Stimulated activated CD8-positive, alpha-beta memory T cell treated with anti-CD3 and anti-CD28 coated beads, Interleukin-15, amount 100 ng/mL, for 48 hours (primary cell): ENCODE measurements at places on chromosomes 7 and 10.
A peak's percentile ranks its signal among the peaks of the same experiment; 100 is the strongest.

GRCh38 chr10:48667960-48668590 is 16.6 kb upstream of the WDFY4 start:
- DNase-seq: no peak

- no peak for DNase-seq
Measured at GRCh38 chr10:131991726-131992125, 10.0 kb upstream of the BNIP3 start.

DNA sequence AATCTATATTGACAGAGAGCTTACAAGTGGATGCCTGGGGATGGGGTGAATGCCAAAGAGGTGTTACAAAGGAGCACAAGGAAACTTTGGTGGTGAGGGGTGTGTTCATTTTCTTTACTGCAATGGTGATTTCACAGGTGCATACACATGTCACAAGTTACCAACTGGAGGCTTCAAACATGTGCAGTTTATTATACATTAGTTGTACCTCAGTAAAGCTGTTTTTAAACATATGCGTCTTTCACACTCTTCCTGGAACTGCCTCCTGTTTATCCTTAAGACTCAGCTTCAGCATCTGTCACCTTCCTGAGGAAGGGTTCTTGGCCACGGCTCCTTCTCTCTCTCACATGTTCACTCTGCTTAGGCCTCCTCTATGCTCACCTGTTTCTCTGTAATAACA is 731.5 kb downstream of the PARD3 start:
- DNase-seq: no peak

DNA sequence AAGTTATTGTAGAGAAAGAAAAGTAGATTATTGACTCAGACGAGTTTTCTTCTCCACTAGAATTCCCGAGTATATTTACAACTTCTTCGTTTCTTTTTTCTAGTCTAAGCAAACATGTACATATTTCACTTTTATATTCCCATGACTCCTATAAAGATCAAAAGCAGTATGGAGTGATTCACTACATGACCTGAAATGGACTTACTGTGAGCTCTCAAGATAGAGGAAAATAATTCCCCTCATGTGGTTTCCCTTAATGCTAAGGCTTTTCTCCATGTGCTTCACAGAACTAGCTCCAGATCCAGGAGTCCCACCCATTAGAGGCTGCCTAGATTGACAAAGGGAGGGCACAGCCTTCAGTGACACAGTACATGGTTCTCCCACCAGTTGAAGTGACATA is 823.1 kb upstream of the LRRTM3 start:
- no peak for DNase-seq

GRCh38 chr7:26413007-26413691 is 121.5 kb downstream of the SNX10 start:
- DNase-seq: no peak

DNA sequence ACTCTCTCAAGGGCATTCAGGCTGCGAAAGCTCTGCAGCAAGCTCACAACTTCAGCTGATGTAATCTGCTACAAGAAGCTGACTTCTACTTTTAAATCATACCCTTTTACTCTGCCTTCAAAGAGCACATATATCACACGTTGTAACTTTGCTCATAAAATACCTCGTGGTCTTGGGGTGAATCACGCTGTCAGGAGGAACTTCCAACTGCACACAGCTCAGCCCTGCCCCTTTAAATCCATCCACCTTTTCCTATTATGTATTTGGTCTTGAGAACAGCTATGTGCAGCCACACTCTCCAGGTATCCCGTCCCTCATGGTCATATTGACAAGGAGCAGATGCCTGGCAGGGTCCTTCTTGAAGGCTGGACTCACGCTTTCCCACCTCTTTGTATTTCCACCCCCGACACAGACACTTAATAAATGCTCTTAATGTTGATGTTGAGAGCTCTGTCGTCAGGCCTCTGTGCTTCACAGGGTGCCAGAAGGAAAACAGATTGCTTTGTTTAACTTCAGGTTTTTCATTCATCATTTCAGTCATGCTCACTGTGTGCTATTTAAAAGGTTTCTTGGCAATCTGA is 47.6 kb downstream of the ICA1 start:
- no peak for DNase-seq

- no peak for DNase-seq
Measured at GRCh38 chr7:127995881-127996215, 35.4 kb downstream of the LRRC4 start.

DNA sequence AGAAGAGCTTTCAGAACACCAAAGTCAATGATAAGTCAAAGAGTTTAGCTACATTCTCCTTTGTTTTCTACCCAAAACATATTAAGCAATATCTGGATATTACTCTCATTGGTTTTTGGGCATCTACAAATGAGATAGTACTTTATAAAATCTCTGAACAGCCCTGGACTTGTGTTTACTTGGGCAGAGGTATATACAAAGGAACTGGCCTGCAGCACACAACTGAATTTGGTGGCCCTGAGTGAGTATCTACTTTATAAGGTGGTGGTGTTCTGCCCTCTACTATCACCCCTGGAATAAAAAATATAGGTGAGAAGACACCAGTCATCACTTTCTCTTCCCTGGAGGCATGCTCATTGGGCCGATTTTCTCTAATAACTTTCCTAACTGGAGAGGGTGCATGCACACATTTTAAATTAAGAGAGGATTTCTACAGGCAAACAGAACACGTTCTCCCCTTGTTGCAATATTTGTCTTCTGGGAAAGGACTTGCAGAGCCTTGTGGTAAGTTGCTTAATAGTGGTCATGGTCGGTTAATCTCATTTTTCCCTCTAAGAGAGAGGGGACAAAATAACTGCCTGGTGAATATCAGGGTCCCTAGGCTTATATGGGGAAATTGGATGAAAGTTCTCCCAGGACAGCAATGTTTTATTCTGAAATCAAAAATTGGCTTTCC is 41.1 kb downstream of the OTUD1 start:
- DNase-seq: no peak

- DNase-seq: no peak
Measured at GRCh38 chr10:7428673-7429350, 18.0 kb upstream of the SFMBT2 start.

DNA sequence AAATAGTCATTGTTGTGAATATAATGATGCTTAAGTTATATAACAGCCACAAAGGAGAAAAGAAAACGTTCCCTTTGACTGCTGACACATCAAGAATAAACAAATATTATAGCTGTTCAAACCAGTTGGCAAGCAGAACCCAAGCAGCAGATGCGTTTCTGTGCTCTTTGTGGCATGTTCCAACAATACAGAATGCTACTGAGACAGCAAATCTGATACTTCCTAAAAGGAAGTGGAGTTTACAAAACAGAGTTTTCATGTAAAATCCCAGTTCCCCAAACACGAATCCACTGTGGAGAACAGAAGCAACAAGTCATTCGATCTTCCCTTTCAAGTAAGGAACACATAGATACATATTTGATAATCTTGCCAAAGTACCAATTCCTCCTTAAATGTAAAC is 170.9 kb upstream of the ASAH2 start:
- DNase-seq: no peak

DNA sequence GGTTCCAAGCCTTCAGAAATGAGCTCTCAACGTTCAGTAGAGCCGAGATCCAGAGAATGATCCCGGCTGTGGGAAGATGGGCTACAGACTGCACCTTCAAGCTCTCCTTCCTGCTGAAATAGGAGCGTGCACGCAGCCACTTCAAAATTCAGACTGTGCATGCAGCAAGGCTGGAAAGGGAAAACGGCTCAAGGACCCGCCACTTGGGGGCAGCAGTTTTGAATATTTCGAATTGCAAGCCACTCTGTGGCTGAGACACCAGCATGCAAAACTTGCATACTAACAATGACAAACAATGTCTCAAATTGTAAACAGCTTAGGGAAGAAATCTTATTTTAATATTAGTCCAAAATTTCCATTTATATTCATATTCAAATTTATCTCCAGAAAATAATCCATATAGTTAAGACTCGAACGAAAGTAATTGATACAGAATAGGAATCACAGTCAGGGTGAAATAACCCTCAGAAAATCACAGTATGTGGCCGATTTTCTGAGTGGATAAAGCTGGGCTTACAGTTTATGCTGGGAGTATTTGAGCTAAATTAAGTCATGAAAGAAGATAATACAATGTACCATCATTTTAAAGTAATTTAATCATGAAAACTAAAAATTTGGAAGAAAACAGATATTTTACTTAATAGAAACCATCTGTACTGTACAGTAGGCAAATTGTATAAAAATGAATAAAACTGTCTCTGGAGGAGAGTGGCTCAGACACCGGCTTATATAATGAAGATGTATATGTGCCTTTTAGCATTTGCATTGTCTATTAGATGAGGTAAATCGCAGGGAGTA is 137.9 kb upstream of the MKI67 start:
- peak; percentile 28 for DNase-seq

GRCh38 chr10:47457528-47457820 is 26.4 kb downstream of the ANXA8 start:
- DNase-seq: no peak

DNA sequence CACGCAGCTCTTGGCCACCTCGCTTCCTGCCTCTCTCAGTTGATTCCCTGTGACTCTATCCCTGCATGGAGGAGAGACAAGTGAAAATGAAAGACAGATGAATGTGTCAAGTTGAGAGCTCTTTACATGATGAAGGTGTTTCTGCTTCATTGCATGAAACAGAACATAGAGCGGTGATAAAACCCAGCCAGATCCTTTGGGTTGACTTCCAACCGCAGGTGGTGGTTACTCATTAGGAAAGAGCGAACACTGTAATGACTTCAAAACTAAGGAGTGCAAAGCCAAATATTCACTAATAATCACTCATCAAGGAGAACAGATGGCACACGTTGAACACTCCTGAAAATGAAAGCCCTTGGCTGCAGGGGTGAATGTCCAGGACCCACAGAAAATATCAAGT is 31.8 kb upstream of the WDR11 start:
- DNase-seq: no peak

GRCh38 chr7:77626586-77627308 is 69.5 kb upstream of the RSBN1L start:
- DNase-seq: no peak

DNA sequence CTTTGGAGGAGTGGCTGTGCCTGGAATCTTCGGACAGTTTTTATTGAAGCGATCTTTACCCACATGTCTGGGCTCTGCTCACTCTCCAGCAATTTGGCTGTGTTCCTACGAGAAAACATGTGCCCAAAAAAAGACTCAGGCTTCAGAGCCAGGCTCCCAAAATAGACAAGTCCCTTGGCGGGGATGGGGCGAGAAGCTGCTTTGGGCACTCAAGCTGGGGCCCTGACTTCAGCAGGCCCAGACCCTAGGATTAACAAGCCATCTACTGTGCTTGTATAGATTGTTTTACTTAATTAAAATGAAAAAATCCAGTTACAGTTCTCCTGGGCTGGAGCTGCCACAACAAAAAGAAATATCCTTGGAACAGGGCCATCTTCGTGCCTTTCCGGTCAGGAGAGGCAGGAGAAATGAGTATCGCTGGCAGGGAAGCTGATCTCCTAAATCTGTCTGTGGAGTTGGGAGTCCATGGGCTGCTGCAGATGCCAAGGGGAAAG is 51.4 kb upstream of the PDCD4 start:
- no peak for DNase-seq

DNA sequence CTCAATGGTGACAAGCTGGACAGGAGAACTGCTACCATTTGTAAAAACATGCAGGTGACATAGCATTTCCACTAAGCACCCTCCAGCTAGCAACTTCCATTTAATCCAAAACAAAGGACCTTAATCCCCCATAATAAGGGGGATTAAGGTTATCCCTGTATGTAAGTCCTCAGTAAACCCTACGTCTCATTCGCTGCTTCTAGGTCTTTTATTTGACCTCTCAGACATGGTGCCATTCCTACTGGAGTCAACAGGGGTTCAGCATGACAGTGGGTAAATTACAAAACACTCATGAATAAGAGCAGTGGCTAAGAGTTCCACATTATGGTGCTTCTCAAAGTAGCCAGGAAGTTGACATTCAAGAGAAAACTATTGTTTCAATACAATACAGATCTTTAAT is 121.8 kb upstream of the CAV2 start:
- no peak for DNase-seq

DNA sequence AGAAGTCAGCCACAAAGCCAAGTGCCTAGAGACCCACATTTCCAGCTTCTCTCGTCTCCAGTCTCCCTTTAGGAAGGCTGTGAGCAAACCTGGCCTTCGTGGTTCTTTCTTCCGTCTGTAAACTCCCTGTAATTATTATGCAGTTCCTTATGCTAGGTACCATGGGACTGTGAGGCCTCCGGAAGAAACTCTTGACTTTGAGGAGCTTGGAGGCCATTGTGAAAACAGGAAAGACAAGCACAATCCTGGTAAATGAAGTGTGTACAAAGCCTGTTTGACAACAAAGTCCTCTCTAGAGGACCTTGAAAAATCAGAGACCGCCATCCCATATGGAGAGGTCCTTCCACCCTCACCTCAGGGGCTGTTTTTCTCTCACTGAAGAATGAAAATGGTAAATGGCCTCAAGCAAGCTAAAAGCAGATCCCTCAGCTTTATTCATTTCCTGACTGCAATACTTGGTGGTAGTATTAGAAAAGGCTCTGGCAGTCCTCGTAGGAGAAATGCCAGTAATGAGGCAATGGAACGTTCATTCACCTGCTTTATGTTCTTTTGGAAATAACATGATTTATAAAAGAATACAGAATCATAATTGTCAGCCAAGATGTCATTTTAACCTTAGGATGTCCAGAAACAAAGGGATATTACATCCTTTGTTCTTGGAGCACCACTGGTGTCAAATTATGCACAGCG is 926.4 kb downstream of the LRMDA start:
- DNase-seq: no peak

DNA sequence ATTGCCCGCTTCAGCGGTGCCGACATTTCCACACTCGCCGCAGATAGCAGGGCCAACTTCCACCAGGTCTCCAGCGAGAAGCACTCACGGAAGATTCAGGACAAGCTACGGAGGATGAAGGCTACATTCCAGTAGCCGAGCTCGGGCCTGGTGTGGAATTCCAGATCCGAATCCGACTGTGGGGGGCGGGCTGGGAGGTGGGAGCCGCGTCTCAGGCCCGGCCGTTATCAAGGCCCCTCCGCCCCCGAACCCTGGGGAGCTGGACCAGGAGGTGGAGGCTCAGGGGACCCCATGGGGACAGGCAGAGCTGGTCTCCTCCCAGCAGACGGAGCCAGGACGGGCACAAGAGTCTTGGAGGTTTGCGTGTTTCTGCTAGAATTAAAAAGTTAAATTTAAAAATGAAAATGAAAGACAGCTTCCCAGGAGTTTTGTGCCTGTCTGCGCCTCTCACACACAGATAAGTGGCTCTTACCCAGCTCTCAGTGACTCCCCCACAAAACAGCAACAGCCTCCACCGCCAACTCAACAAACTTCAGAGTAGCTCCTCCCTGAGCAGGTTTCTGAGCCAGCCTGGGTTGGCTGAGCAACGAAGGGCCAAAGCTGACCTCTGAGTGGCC is 5.2 kb upstream of the UTF1 start:
- DNase-seq: no peak

- no peak for DNase-seq
Measured at GRCh38 chr7:12756821-12757220, 69.4 kb downstream of the ARL4A start.
